ENCODE measurements at places on chromosomes 11 and 22.

DNA sequence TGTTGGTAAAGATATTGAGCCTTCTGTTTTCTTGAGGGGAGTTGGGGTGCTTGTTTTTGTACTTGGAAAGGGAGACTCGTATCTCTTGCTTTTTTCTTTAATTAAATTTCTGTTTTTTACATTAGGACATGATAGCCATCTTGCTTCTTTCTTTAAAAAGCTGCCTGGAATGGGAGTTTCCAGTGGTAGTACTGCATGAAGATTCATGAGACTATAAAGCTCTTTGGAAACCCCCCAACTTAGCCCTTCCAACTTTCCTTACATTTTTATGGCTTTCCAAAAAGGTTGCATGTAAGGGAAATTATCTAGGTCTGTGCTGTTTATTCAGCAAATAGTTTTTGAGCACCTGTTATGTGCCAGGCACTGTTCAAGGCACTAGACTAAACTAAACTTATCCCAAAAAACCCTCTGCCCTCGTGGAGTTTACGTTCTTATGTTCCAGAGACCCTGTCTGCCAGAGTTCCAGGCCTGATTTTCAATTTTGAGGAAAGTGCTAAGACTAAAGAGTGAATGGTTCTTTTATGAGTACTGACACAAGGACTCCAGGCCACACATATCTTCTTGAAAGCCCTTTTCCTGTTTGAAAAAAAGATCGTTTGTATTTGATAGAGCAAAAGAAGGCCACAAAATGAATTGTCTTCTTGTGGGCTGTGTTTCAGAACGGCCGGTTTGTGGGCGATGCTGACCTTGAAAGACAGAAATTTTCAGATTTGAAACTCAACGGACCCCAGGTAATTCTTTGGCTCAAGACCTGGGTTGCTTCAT, 31.9 kb downstream of the CTNND1 start:
- DNase-seq: no peak

- DNase-seq: no peak
Measured at GRCh38 chr22:37953062-37953436, 352 bp downstream of the C22orf23 start.

DNA sequence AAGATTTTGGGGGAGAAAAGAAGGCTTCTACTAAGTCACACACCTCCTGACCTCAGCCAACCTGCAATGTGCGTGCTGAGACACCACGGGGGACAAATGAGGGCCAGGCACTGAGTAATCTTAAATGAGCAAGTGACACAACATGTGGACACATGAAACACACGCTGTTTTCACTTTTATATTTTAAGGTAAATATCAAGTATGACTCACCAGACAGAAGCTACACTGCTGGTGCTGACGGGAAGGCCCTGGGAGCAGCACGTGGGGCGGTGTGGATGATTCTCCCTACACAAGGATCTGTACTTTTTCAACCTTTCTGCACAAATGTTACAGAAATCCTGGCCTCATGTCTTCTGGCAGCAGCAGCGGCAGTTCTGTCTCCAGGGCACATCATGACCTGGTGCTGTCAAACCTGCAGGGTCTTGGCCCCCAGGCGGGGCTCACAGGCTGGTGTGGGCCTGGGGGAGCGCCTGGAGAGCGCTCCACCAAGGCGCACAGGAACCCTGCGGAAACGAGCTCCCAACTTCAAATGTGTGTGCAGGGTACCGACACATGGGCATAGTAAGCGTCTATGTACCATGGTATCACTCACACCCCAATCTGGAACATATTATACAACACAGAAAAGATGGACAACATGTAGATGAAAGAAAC, 61.7 kb downstream of the DGCR2 start:
- DNase-seq: no peak

DNA sequence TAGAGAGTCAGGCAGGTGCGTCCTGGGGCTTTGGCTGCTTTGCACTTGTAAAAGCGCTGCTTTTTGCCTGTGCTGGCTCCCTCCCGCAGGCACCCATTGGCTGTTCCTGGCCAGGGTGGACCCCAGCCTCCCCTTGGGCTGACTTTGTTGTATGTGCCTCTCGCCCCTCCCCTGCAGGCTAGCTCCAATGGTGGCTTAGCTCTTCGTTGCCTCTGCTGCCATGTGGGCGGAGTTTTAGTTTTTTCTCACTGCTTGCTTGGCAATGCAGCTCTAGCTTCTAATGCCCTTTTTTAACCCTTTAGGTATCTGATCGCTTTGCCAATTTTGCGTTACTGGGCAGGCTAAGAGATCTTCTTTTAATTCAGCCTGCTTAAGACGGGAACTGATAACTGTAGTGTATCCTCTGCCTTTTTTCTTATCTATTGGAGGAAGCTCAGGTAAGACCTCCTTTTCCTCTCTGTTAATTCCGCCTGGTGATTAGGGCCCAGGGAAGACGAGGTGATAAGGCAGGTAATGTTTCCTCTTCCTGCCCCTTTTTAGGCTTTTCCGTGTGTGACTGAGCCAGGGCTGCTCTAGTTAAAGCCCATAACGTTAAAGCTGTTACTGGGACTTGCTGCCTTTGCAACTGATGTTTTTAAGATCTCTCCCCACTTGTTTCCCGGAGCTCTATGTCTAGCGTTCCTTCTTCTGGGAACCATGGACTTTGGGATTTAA, 11.7 kb upstream of the GLYATL1 start:
- DNase-seq: peak; percentile 2

DNA sequence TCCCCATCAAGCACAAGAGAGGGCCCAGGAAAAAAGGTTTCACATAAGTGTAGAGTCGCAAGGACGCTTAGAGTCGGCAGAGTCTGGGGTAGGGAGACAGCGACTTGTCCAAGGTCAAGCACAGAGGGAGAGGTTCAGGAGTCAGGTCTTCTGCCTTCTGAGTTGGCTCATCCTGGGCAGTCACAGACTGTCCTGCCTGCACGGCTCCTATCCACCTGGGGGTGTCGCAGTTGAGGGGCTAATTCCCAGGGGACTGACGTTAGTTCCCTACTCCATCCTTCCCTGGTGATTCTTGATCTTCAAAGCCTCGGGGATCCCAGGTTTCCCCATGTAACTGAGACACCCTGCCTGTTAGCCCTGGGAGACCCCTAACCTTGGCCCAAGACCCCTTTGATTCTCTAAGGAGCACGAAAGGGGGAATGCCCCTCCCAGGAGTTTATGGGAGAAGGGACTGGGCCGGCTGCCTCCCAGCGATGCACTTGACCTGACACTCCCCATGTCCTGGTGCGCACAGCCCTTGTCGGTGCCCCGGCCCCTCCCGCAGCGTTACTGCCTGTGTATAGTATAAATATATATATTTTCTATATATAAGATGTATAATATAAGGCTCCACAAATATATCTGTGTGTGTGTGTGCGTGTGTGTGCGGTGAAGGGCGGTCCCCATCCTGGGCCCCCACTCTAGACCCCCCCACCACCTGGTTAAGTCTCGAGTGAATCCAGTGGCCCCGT, 14.7 kb upstream of the TAB1 start:
- DNase-seq: no peak

DNA sequence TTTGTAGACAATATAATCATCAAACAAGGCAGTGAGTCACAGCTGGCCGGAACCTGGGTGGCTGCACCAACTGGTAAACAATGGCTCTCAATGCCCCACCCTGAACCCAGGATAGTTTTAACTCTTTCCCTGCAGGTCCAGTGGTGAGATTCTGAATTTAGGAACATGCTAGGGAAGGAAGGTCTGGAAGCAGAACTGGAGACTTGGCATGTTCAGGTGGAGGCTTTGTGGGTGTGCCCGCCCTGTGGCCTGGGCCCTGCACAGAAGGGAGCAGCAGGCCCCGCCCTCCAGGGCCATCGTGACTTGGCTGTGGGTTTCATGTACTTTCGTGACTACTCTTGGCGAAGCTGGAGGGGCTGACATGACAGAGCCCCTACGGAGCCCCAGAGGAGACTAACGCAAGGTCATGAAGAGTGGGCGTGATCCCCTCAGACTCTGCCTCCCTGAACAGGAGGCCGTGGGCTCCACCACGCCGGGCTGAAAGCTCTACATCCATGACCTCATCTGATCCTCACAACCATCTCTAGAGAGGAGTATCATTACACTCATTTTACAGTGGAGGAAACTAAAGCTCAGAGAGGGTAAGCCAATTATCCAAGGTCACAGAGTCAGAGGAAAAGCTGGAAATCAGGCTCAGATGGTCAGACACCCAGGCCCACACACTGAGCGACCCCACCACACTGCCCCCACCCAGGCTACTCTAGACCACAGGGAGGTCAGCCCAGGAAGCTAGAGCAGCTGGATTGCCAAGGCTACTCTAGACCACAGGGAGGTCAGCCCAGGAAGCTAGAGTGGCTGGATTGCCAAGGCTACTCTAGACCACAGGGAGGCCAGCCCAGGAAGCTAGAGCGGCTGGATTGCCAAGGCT, 27.3 kb downstream of the MAFF start:
- no peak for DNase-seq

DNA sequence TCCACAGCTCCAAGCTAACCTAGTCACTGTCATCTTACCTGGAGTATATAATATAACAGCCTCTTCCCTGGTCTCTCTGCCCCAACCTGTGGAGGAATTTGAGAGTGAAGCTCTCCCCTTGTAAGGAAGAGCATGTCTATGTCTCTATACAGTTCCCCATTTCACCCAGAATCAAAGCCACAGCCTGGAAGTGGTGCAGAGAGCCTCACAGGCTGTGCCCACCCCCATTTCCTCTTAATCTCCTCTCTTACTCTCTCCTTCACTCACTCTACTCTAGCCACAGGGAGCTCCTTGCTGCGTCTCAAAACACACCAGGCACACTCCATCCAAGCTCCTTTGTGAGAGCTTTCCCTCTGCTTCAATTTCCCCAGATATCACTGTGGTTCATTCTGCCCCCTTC, 302.5 kb upstream of the ISX start:
- no peak for DNase-seq

GRCh38 chr11:59271811-59272327, 59.1 kb upstream of the MPEG1 start:
- no peak for DNase-seq

- DNase-seq: no peak
Measured at GRCh38 chr11:65448074-65448417, 25.4 kb downstream of the NEAT1 start.

DNA sequence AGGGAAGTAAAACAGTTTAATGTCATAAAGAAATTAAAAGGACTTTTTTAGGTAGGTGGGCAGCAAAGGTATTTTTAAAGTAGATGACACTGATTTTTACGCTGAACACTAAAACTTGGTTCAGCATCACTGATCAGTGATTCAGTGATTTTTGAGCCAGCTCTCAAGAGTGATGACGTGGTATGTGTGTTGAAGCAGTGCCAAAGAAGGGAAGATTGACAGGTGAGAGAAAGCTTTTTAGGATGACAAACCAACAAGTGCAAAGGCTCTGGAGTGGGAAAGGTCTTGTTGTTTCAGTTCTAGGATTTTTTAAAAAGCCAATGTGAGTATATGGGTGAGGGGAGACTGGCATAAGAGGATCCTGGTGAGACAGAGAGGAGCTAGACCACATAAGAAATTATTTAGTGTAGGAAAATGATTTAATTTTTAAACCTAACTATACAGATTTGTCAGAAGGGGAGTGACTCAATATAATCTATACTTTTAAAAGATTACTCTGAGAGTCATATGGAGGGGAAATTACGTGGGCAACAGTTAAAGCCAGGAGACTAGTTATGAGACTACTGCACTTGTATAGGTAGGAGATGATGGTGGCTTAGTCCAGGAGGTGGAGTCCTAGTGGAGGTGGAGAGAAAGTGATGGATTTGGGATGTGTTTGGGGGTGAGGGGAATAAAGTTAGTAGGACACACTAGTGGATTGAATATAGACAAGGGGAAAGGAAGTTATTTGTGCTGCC, 17.6 kb upstream of the CALCB start:
- no peak for DNase-seq

GRCh38 chr11:2269601-2270321, 627 bp downstream of the ASCL2 start:
- DNase-seq: no peak

DNA sequence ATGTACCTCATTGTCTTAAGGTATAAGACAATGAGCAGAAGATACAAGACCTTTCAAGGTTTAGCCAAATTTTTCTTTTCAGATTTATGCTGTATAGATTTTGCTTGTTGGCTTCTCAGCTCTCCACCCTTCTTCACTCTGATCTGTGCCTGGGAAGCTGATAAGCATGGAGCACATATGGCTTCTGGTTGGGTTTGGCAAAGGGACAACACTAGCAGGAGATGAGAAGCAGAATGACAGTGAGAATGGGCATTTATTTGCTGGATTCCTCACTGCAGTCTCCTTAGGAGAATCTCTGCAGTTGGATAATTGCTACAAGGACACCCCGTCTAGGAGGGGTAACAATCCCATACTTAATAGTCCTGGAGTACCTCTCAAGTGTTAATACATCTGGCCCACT, 474.8 kb upstream of the CCDC90B start:
- DNase-seq: no peak

DNA sequence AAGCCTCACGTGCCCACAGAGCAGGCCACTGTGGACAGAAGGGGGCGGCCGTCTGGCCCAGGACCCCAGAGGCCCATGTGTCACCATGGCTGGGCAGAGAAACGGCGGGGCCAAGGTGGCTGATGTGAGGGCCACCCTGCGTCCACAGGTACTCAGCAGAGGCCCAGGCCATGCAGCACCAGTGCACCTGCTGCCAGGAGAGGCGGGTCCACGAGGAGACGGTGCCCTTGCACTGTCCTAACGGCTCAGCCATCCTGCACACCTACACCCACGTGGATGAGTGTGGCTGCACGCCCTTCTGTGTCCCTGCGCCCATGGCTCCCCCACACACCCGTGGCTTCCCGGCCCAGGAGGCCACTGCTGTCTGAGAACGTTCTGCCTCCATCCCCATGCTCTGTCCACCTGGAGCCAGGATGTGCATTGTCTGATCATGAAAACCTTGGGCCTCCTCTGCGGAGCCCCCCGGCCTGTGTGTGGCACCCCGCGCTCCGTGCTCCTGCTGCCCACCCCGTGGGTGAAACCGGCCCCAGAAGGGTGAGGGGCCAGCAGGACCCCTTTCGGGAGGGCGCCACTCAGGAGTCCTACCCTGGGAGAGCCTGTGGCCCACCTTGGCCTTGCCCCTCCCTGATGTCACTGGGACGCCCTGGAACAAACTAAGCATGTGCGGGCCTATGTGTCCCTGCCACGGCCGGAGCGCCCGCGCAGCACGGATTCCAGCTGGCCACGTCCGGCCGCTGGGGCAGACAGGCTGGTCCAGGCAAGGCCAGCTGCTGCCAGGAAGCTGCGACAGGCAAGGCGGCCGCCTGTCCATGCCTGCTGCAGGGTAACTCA, 38.6 kb downstream of the MUC5B start:
- DNase-seq: no peak

DNA sequence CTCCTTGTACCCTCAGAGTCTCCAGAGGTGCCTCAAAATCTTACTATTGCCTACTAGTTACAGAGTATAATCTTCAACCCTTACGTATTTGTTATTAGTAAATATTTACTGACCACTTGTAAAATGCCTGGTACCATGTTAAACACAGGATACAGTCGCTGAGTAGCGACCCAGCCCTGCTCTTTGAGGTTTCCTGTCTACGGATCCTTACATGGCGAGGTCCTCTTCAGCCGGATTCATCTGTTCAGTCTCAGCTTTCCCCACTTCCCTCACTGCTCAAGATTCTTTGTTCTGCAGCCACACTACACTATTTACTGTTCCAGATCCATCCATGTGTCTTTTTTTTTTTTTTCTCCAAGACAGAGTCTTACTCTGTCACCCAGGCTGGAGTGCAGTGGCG, 13.2 kb upstream of the TTC36 start:
- no peak for DNase-seq

GRCh38 chr11:87295237-87295636, 257.5 kb downstream of the TMEM135 start:
- no peak for DNase-seq
